ENCODE measurements at places on chromosomes 2 and 18. TPM values are rescaled to one million over a fixed set of nuclear protein-coding genes. Genes with fewer than 3 reads are reported as not detected.

The PTCD3 gene
- 50.0 TPM for total RNA-seq

The TRAK2 gene
- total RNA-seq = 6.8 TPM

The SLC38A11 gene
- 5.3 TPM for total RNA-seq

The MATN3 gene
- 1.0 TPM for total RNA-seq

The SLC23A3 gene
- 9.9 TPM for total RNA-seq

The SCG2 gene
- not detected for total RNA-seq

The OR6B2 gene
- not detected for total RNA-seq

The OTOF gene
- not detected for total RNA-seq

The RMDN2 gene
- 2.2 TPM for total RNA-seq

The DLX1 gene
- total RNA-seq = 0.18 TPM

The AGXT gene
- total RNA-seq = 1.6 TPM

The PIAS2 gene
- total RNA-seq = 7.7 TPM

The MAP3K20 gene
- total RNA-seq = 17.4 TPM

The SLC16A14 gene
- 0.23 TPM for total RNA-seq

The KATNAL2 gene
- not detected for total RNA-seq

The TSGA10 gene
- 5.5 TPM for total RNA-seq

The SLC9A2 gene
- 0.83 TPM for total RNA-seq

The POTEC gene
- total RNA-seq = 0.34 TPM

The FNDC4 gene
- total RNA-seq = not detected

The AFF3 gene
- not detected for total RNA-seq

The OTX1 gene
- total RNA-seq = 4.6 TPM

The PRSS56 gene
- total RNA-seq = not detected

The KCNG2 gene
- total RNA-seq = not detected

The DSEL gene
- total RNA-seq = 0.47 TPM

The TMEM198 gene
- 5.6 TPM for total RNA-seq

The CD8A gene
- not detected for total RNA-seq

The FAM161A gene
- 2.9 TPM for total RNA-seq

The B3GNT2 gene
- total RNA-seq = 19.3 TPM

The EEF1B2 gene
- total RNA-seq = 567 TPM

The MARS2 gene
- total RNA-seq = 16.1 TPM

The OLA1 gene
- 50.7 TPM for total RNA-seq

The ASXL3 gene
- total RNA-seq = not detected

The ST8SIA5 gene
- not detected for total RNA-seq

The CD8B2 gene
- total RNA-seq = not detected

The LRPPRC gene
- 49.3 TPM for total RNA-seq

The GDF7 gene
- under 0.01 TPM for total RNA-seq

The CBLN2 gene
- total RNA-seq = not detected

The C2orf80 gene
- total RNA-seq = not detected

The AAK1 gene
- total RNA-seq = 14.7 TPM

The ALPG gene
- not detected for total RNA-seq

The EGR4 gene
- total RNA-seq = 2.2 TPM

The ALPP gene
- 1.1 TPM for total RNA-seq

The TBR1 gene
- not detected for total RNA-seq

The RNF152 gene
- not detected for total RNA-seq

The OXER1 gene
- total RNA-seq = not detected

The FAHD2B gene
- total RNA-seq = 3.3 TPM

The ALLC gene
- total RNA-seq = not detected

The MAP2 gene
- 0.08 TPM for total RNA-seq

The DQX1 gene
- 1.3 TPM for total RNA-seq

The PPP4R3B gene
- total RNA-seq = 25.5 TPM

The CCBE1 gene
- not detected for total RNA-seq

The STARD6 gene
- not detected for total RNA-seq

The GPN1 gene
- 22.2 TPM for total RNA-seq

The KCNG3 gene
- 0.10 TPM for total RNA-seq

The TMEM169 gene
- 0.08 TPM for total RNA-seq

The CREG2 gene
- total RNA-seq = not detected

The GKN1 gene
- total RNA-seq = not detected

Data from HT-29 (cell line).